ENCODE measurements at places on chromosomes 5 and 9.

DNA sequence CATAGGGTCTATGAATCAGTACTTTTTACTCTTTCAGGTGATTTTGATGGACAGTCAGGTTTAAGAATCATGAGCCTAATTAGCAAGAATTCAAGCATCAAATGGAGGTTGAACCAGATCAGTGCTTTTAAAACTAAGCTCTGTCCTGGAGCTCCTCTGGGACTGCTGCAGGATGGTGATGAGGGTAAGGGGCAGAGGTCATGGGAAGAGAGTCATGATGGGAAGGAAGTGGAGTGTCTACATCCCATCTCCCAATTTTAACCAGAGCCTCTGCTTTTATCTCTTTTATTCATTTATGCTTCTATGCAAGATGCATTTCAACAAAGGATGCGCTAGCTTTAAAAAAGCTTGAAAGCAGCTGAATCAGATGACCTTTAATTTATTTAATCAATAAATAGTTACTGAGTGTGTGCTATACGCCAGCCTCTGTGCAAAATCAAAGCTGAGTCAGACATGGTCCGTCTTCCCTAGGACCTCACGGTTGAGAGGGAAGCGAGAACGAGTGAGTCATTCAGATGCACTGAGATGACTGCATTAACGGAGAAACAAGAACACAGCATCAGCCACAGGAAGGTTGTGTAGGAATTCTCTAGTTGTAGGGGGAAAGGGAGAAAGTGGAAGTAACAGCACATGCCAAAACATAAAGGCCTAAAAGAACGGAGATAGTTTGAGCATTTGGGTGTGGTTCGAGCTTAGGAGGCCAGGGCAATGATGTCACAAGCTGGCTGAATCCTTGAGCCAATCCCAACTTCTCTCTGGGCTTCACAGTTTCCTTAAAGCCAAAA, 441.6 kb upstream of the BRINP1 start:
- no peak for DNase-seq

DNA sequence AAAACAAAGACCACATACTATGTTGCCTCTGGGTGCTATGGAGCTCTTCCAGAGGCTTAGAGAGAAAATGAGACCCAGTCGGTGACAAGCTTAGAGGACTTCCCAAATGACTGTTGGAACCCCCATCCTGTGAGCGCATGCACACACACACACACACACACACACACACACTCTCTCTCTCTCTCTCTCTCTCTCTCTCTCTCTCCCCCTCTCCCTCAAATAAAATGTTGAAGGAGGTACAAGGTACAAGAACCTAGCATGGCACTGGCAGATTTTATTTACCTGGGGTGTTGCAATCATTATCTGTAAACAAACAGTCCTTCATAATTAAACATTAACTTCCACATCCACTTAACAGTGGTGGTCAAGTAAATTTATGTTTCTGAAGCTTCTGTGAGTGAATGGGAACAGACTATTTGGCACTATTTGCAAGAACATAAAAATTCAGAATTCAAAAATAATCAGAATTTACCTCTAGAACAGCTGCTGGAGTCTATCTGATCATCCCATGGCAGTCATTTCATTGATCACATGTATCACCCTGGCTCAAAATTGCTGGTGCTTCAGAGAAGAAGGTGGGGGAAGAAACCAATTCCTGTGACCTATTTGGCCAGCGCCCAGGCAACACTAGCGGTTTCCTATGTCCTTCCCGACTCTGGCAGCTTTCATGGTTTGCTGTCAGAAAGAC, 24.9 kb downstream of the TRPM3 start:
- no peak for DNase-seq

DNA sequence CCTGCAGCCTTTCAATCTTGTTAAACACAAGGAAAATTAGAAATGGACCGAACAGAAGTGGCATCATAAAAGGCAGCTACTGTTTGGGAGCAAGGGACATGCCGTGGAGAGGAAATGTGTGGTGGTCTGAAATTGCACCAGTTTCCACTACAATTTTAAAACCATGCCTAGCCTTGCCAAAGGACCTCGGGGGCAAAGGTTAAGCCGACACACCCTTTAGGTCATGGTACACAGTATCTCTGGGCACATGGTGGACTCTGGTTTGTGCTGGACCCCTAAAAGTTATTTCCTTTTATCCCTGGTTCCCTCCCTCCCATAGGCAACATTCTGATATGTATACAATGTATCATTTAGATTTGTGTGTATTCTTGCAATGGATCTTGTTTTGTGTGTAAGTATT, 78.0 kb downstream of the F2RL2 start:
- no peak for DNase-seq

DNA sequence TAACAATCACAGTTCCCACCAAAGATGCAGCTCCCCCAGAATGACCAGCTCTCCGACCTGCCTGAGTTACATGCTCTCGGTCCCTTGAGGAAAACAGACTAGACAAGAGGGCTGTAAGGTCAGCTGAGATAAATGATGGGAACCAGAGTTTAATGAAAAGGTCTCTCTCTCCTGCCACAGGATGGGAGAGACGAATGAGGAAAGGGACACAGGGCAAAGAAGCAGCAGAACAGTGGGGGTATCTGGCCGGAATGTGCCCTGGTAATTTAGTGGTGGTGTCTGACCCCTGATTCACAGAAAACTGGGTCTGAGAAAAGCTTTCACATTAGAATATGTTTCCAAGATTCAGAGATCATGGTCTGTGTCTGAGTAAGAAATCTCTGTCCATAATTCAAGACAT, 118.5 kb downstream of the BRINP1 start:
- DNase-seq = no peak

GRCh38 chr5:146656703-146657102, 140.7 kb upstream of the GPR151 start:
- DNase-seq = no peak

DNA sequence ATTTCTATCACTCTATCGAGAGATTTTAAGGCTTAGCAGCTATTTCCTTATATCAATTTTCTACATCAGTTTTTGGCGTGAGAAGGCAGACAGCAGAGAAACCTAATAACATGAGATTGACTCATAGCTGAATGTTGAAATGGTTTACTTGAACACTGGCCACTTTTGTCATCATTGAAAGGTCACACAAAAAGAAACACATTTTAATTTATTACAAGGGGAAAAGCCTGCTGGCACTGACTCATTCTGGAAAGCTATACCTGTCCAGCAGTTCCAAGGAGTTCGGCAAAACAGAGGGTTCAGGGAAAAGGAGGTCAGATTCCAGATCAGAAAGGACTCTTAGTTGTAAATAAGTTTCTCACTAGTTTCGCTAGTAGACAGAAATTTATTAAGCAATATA, 566.4 kb downstream of the DNAH5 start:
- DNase-seq = no peak

- no peak for DNase-seq
These were observed 388.0 kb upstream of the ZNF608 start for GRCh38 chr5:125134216-125135081.

GRCh38 chr5:149493316-149493715, 57.9 kb downstream of the CSNK1A1 start:
- DNase-seq = no peak

GRCh38 chr9:495739-496138, 281.1 kb downstream of the DOCK8 start:
- no peak for DNase-seq

DNA sequence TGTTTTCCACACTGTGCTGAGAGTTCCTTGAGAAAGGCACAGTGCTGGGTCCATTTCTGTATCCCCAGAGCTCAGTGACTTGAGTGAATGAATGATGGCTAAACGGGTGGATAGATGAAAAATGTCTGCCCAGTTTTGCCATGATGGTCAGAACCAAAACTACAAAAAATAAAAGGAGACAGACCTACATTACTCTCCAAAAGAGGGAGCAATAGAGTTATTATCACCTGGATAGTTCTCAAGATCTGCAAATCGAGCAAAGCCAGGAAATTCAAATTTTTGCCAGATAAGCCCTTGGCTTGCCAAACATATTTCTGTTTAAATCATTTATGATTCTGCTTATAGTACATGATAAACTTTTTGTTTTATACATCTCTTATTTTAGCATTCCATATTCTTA, 214.2 kb upstream of the ZNF462 start:
- no peak for DNase-seq

GRCh38 chr9:108441726-108442125, 414.1 kb downstream of the ACTL7B start:
- DNase-seq = no peak

DNA sequence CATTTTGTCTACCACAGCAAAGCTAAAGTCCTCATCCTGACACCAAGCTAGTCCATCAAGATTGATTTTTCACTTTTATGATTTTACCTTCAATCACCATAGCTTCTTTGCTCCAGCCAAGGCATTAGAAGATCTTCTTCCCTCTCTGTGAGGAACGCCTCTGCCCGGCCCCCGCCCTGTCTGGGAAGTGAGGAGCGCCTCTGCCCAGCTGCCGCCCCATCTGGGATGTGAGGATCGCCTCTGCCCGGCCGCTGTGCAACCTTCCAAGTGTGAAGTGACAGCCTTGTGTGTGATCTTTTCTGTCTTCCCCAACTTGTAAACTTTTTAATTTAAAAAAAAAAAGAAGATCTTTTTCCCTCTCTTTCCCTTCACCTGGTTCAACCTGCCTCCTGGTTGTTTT, 210.5 kb upstream of the NREP start:
- DNase-seq = no peak

DNA sequence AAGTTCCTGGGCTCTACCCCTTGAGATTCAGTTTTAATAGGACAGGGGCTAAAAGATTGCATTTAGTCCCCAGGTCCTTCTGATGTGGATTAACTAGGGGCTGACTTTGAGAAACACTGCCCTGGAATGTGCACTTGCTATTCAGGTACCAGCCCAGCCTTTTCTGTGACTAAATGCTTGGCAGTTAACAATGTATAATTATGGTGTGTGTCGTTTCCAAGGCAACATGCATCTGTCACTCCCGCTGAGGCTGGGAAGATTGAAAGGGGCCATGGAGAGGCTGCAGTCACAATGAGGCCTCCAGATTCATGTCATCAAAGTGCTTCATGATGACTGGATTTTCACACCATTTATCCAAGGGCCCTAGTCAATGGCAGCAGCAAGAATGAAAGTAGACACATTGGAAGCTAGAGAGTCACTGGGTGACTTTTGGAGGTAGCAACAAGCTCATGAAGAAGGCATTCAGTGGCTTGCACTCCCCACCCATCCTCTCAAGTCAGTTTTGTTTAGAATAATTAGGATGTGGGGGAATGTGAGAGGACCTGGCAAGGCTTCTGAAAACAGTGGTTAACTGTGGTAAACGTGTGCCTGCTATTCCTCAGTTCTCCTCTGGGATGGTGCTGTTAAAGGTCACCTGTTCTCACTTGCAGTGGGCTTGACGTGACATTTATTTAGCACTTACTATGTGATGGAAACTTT, 28.3 kb downstream of the RAI14 start:
- peak; percentile 73 for DNase-seq

- DNase-seq = no peak
These were observed 107.4 kb downstream of the MCTP1 start for GRCh38 chr5:95177456-95177855.

All from left renal cortex interstitium (tissue), 4 donors.